Trophoblast cell (in vitro differentiated cells and primary cell): ENCODE measurements at places on chromosomes 5 and 9.

DNA sequence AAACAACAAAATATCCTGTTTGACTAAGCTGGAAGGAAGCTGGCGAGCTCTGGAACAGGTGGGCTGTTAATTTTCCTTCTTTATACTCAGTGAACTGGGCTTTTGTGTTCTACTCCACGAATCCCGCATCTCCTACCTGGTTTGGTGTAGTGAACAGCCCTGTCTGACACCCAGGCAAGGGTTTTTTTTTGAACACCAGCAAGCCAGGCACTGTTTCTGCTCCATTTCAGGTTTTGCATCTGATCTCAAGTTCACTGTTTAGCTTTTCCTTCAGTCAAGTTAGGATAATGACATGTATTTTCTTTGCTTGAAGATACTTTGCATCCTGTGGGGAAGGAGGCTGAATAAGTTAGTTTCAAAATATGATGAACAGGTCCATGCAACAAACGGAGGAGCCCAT is 204.5 kb downstream of the SEMA6A start:
- no peak for DNase-seq

- DNase-seq = no peak
These were observed 34.2 kb upstream of the TESK1 start for GRCh38 chr9:35570709-35571504.

GRCh38 chr5:140042393-140042642 is 781 bp downstream of the NRG2 start:
- DNase-seq = no peak

DNA sequence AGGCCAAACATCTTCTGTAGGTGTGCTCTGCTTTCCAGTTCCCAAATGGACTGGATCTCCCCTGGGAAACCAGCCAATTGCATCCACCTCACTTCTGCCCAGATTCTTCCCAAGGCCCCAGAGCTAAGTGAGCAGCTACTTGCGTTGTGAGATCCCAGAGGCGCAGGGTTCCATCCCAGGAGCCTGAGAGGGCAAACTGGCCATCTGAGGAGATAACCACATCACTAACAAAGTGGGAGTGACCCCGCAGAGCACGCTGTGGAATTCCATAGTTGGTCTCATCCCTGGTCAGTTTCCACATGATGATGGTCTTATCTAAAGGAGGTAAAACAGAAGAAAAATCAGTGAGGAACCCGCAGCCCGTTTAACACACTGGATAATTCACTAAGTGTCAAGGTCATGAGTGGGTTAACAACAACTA is 1.7 kb downstream of the RACK1 start:
- DNase-seq = no peak

- peak; percentile 90 for DNase-seq
These were observed 831.8 kb downstream of the TAF11L14 start for GRCh38 chr5:18465833-18466681.

- no peak for DNase-seq
These were observed 439 bp downstream of the SSBP2 start for GRCh38 chr5:81750308-81751008.

DNA sequence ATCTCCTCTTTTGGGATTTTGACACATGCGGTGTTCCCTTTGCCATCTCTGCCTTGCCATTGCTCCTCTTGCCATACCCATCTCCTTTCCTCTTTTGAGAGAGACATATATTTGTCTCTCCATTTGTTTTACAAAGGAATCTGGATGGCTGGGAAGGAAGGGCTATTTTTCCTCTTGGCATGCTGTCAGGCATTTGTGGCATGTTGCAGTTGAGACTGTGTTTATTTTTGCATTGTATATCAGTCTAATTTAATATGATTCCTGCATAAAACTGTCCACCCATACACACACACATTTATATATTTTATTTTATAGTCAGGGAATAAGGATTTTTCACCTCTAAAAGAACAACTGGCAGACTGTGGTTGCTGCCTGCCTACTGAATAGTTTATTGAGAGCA is 1105.8 kb upstream of the SEMA6A start:
- DNase-seq = no peak

- no peak for DNase-seq
These were observed 7.6 kb downstream of the PCYOX1L start for GRCh38 chr5:149365418-149365817.

DNA sequence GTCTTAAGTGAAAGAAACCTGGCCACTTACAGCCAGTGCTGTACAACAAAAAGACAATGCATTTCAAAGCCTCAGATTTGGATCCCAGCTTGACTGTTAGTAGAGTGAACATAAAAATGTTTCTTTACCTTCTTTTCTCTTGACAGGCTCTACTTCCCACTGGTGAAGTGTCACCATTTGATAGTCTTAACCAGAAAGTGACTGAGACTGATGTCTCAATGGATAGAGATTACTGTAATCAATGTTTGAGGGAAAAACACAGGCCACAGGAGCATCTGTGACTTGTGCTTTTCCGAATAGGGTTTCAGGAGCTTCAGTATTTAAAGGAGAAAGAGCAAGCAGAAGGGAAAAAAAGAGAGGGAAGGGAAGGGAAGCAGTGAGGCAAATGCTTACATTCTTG is 41.7 kb upstream of the STK32A start:
- DNase-seq = no peak

GRCh38 chr9:84349671-84350070 is 9.1 kb upstream of the SLC28A3 start:
- DNase-seq = no peak

DNA sequence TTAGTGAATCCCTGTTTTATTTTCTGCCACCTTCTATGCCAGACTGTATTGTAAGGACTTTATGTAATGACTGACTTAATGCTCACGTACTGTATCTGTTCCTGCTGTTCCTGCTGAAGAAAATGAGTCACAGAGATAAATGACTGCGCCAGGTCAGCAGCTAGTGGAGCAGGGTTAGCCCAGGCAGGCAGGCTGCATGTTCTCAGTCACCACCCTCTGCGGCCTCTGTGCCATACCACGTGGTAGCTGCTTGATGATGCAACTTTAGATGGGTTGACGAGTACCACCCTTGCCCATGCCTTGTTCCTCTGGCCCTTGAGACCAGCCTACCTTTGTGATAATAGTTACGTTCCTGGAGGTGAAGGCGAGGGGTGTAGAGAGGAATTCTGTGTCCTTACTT is 161.9 kb downstream of the TRIO start:
- DNase-seq = peak; percentile 17

DNA sequence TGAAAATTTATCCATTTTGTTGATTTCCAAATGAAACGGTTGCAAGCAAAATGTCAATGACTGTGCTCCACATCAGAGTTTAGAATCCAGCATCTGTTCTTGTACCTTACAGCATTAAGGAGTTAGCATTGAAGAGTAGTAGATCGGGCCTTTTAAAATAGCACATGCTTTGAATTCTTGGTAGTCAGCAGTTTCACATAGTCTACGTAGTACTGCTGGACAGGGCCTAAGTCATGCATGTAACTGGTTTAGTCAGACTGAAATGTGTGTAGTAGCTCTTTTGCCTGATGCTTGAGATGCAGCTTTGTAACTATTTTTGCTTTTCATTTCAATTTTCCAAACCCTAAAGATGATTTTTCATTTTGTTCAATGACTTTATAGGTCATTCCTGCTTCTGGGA is 19.8 kb downstream of the LECT2 start:
- DNase-seq = no peak

- DNase-seq = no peak
These were observed 1.0 kb downstream of the NIPSNAP3A start for GRCh38 chr9:104748359-104749031.

GRCh38 chr5:14710313-14710994 is 45.9 kb downstream of the OTULIN start:
- no peak for DNase-seq

- no peak for DNase-seq
These were observed 780.5 kb upstream of the CDH9 start for GRCh38 chr5:27818888-27819287.

- no peak for DNase-seq
These were observed 7.6 kb downstream of the S1PR3 start for GRCh38 chr9:88998911-88999310.

DNA sequence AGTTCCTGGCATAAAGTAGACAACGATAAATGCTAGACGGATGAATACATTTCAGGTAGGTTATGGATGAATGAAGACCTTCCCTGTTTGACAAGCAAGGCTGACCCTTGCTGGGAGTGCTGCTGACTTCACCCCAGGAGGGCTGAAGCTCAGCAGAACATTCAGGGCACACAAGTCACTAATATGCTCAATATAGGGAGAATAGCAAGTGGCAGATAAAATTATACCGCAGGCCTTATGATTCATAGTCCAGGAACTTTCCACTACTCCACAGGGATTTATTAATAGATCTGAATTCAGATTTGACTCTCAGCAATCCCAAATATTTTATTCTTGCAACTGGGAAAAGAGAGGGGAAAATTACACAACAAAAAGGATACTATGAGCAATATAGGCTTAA is 38.2 kb upstream of the GRAMD2B start:
- no peak for DNase-seq

DNA sequence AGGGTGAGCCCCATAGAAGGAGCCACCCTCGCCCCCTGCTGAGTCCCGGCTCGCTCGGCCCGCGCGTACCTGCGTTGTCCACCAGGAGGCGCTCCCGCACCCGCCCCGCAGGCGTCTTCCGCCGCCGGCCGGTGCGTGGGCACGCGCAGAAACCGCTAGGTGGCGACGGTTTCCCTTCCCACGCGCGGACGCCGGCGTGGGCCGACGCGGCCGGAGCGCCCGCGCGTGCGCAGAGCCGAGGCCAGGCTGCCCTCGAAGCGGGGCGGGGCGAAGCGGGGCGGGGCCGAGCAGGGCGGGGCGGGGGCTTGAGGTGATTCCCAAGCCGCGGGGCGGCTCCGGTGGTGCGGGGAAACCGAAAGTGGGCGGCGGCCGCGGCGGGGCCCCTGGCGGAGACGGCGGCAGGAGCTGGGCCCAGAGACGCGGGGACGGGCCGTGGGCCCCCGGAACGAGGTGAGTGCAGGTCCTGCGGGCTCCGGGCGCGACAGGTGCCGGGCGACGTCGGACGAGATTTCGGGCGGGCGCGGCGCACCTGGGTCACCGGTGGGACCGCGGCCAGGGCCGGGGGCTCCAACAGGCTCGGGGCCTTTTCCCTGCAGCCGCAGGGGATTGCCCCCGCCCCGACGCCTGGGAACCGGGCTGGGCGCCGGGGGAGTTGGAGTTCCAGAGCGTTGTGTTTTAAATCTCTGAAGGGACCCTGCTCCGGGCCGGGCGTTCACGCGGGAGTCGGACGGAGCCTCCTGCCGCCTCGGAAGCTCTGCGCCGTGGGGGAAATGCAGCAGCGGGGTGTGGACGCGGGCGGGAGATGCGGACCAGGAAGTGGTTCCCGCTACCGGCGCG is at the start of gene TDRD7:
TSS of gene TDRD7 (plus strand) at position 308 of the 837 bp plus-strand sequence. CDS start 16,370 bp downstream, outside the sequence.
- peak; percentile 71 for DNase-seq
